ENCODE measurements at places on chromosomes 13 and 19. TPM values are rescaled to one million over a fixed set of nuclear protein-coding genes. Genes with fewer than 3 reads are reported as not detected.

- H3K4me3 ChIP-seq: no peak overlapping the region
- no peaks in the 10 kb centered on the region for H3K36me3 ChIP-seq
- no peaks in the 10 kb centered on the region for H3K27me3 ChIP-seq
- peaks cover 4% of the 10 kb centered on the region for H3K4me1 ChIP-seq
- no peak overlapping the region for H3K27ac ChIP-seq
- no peak for DNase-seq
These were observed 203.5 kb upstream of the UBL3 start for GRCh38 chr13:30053939-30054338.

GRCh38 chr13:58452123-58452623, 820.6 kb downstream of the PCDH17 start:
- H3K27ac ChIP-seq: no peak overlapping the region
- no peaks in the 10 kb centered on the region for H3K36me3 ChIP-seq
- DNase-seq: no peak
- no peak overlapping the region for H3K4me3 ChIP-seq
- H3K27me3 ChIP-seq: no peaks in the 10 kb centered on the region
- H3K4me1 ChIP-seq: no peaks in the 10 kb centered on the region

DNA sequence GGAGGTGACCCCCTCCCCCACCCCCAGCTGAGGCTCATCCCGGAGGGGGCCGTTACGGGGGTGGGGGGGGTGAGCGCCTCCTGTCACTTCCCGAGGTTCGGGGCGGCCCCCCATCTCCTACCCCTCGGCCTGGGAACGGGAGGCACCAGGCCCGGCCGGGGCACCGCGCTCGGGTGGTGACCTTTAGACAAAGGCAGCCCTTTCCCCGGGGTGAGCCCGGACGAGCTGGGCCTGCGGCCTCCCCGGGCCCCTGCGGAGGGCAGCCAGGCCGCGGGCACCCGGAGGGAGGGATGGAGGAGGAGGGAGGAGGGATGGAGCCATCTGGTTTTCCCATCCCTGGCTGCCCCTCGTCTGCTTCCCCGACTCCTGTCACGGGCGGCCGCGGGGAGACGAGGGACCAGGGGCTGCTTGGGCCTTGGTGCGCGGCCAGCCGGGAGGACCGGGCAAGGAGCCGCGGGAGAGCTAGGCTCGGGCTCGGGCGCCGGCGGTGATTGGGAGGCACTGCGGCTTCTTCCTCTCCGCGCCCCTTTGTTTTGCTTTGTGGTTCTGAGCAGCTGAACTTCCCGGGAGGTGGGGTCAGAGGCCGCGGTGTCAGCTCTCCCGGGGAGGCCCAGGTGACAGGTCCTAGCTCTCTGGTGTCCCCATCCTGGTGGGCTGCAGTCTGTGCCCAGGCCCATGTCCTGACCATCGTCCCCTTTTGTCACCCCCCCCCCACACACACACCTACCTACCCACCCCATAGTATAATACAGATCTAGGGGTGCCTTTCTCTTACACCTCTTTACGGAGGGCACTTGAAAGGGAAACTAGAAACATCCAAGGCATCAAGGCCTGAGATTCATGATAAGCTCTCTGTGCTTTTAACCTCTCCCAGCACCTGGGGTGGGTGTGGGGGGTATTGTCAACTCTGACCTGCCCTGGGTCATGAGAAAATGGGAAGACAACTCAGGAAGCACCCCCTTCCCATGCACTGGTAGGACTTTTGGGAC, 1.3 kb downstream of the BICRA start:
- H3K4me1 ChIP-seq: peaks cover 20% of the 10 kb centered on the region
- H3K4me3 ChIP-seq: peak overlapping the region; percentile 79
- H3K27me3 ChIP-seq: no peaks in the 10 kb centered on the region
- peaks cover 6% of the 10 kb centered on the region for H3K36me3 ChIP-seq
- H3K27ac ChIP-seq: peak overlapping the region; percentile 86

DNA sequence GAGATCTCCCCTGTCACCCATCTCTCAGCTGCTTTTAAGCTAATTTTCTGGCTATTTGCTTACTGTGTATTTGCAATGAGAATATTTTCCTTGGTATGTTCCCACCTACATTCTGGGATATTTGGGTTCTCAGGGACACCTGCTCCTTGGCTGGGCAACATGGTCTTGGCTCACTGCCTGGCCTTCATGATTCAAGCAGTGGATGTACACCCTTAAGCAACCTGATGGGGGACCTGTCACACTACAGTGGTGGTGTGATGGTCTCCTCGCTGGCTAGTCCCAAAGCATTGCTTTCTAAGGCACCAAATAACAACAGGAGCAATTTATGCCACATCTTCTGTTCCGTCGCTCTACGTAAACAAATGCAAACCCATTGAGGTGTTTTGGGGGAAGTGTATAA, 35.3 kb upstream of the RFC3 start:
- no peak for DNase-seq
- no peak overlapping the region for H3K4me3 ChIP-seq
- H3K36me3 ChIP-seq: no peaks in the 10 kb centered on the region

The ZNF627 gene
- 13.7 TPM for polyA plus RNA-seq

DNA sequence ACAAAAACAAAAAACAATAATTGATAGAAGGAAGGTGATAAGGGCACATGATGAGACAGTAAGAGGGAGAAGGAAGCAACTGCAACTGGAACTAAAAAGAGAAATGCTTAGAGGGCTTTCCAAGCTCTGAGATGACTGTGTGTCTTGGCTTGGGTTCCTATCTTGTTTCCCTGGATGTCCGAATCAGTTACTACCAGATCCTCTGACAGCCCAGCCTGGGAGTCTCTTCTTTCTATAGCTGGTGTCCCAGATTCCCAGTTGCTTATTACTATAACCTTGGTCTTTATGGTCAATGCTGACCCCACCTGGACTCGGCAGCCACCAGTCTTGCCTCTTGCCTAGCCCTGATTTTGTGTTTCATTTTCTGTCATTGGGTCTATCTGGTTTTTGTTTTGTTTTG, 116.4 kb downstream of the RFC3 start:
- H3K27ac ChIP-seq: no peak overlapping the region
- H3K36me3 ChIP-seq: no peaks in the 10 kb centered on the region
- no peaks in the 10 kb centered on the region for H3K27me3 ChIP-seq
- H3K4me3 ChIP-seq: no peak overlapping the region
- no peak for DNase-seq

The TMPRSS9 gene
- polyA plus RNA-seq: 0.18 TPM

DNA sequence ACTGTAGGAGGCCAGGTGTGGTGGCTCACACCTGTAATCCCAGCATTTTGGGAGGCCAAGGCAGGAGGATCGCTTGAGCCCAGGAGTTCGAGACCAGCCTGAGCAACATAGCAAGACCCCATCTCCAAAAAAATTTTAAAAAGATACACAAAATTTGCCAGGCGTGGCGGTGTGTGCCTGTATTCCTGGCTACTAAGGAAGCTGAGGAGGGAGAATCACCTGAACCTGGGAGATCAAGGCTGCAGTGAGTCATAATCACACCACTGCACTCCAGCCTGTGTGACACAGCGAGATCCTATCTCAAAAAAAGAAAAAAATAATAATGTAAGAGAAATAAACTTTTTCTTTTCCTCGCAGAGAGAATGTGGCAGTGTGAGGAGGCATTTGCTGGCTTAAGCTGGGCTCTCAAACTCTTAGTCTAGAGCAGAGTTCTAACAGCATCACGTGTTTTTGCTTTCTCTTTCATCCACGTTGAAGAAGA, 21.1 kb downstream of the FAM187B start:
- DNase-seq: no peak
- no peaks in the 10 kb centered on the region for H3K36me3 ChIP-seq
- H3K4me1 ChIP-seq: peaks cover 49% of the 10 kb centered on the region
- H3K27ac ChIP-seq: peak overlapping the region; percentile 26
